ENCODE measurements at places on chromosomes 2 and 18. TPM values are rescaled to one million over a fixed set of nuclear protein-coding genes. Genes with fewer than 3 reads are reported as not detected.
A peak's percentile ranks its signal among the peaks of the same experiment; 100 is the strongest.

The DPYSL5 gene
- polyA plus RNA-seq: not detected

The CCDC68 gene
- polyA plus RNA-seq: not detected

The KIF3C gene
- polyA plus RNA-seq: 1.1 TPM

The RMDN2 gene
- 5.8 TPM for polyA plus RNA-seq

The FZD7 gene
- not detected for polyA plus RNA-seq

DNA sequence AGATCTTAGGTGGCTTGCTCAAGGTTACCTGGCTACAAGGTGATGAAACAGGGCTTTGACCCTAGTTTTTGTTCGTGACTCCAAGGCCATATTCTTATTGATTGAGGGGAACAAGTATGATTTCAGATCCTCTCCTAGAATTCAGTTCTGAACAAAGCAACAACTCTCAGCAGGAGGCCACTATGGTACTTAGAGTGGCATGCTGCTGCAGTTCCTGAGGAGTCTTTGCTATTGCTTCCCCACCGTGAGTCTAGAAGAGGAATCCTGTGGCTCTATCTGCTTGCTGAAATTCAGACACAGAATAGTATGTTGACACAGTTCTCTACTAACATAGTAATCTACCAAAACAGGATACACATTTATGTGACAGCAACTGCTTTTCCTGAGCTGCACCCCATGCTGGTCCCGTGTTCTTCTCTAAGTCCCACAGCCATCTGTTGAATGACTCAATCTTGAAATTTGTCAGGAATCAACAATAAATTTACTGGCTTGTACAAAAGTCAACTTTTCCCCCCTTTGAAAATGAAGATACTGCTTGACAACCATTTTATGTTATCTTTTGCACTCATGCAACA is 4.1 kb downstream of the TGFBRAP1 start:
- no peaks in the 10 kb centered on the region for H3K27me3 ChIP-seq
- no peak for DNase-seq

GRCh38 chr2:198657512-198658121 is 800.1 kb downstream of the SATB2 start:
- no peaks in the 10 kb centered on the region for H3K27me3 ChIP-seq
- H3K4me1 ChIP-seq: no peaks in the 10 kb centered on the region
- no peak overlapping the region for H3K27ac ChIP-seq

- no peaks in the 10 kb centered on the region for H3K36me3 ChIP-seq
- H3K4me1 ChIP-seq: peaks cover 19% of the 10 kb centered on the region
- peak overlapping the region; percentile 84 for H3K4me3 ChIP-seq
Observed at GRCh38 chr2:167294776-167295140, 406.5 kb downstream of the XIRP2 start.

DNA sequence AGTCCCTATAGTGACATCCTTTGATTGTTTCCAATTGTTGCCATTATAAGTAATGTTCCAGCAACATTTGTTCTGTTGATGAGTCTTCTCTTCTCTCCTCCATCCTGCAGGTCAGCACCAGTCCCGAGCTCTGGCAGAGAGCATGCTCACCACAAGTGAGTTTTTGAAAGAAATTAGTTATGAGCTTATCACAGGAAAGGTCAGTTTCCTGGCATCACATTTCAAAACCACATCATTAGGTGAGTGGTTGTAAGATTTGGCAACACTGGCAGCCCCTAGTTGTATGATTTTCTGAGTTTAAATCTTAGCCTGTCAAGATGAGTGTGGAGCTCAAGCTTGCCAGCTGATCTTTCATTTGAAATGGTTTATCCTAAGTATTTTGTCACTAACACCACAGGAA is 149.6 kb downstream of the ESCO1 start:
- no peak overlapping the region for H3K27ac ChIP-seq
- H3K27me3 ChIP-seq: peaks cover 10% of the 10 kb centered on the region
- no peak overlapping the region for H3K4me3 ChIP-seq
- no peak for DNase-seq

DNA sequence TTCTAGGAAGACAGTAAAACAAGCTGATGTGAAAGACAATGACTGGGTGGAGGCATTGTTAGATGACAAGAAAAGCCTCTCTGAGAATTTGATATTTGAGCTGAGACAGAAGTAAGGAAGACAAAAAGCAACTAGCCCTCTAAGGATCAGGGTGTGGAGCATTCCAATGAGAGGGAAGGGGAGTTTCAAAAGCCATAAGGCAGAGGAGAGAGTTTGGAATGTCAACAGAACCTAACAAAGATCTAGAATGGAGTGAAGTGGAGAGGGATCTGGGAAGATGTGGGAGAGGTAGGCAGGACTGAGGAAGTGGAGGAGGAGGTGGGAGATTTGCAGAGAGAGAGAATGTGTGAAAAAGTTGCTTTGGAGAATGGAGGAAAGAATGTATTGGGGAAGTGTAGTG is 17.3 kb upstream of the ASXL2 start:
- H3K36me3 ChIP-seq: no peaks in the 10 kb centered on the region
- no peaks in the 10 kb centered on the region for H3K4me1 ChIP-seq
- no peaks in the 10 kb centered on the region for H3K27me3 ChIP-seq
- H3K4me3 ChIP-seq: no peak overlapping the region

DNA sequence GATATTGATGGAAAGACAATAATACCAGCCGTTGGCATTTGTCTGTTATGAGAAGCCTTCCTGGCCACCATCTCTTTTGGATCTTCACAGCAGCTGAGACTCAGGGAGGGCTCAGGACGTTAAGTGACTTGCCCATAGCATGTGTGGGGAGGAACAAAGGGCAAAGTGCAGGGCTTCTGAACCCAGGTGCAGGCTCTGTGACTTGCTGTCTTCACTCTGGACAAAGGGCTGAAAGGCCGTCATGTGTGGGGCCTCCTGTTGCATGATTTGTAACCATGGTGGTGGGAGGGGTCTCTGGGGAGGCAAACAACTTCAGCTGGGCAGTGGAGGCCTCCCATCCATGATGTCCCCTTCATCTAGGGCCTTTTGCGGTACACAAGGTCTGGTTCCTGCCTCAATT is 65.5 kb upstream of the SIX2 start:
- H3K27me3 ChIP-seq: peaks cover 15% of the 10 kb centered on the region
- H3K4me3 ChIP-seq: no peak overlapping the region

DNA sequence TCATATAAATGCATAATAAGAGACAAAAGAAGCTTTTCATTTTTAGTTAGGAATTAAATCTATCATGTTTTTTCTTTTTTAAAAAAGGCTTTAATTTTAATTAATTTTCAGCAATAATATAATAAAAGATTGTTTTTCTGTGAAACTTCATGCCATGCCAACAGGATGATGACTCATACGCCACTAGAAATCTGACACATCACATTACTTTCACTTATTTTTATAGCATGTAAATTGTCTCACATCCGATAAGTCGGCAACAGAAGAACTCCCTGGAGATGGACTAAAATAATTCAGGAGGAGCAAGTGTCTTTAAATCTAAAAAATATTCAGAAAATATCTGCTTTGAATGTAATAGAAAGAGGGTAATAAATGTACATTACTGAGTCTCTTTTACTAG is 1024.2 kb upstream of the ACVR2A start:
- H3K27ac ChIP-seq: no peak overlapping the region
- no peaks in the 10 kb centered on the region for H3K4me1 ChIP-seq
- no peaks in the 10 kb centered on the region for H3K27me3 ChIP-seq
- DNase-seq: no peak

GRCh38 chr2:167492486-167492885 is 604.2 kb downstream of the XIRP2 start:
- no peak overlapping the region for H3K27ac ChIP-seq
- H3K36me3 ChIP-seq: no peaks in the 10 kb centered on the region
- no peak overlapping the region for H3K4me3 ChIP-seq
- no peaks in the 10 kb centered on the region for H3K4me1 ChIP-seq
- H3K27me3 ChIP-seq: no peaks in the 10 kb centered on the region
- no peak for DNase-seq

- H3K36me3 ChIP-seq: no peaks in the 10 kb centered on the region
- no peak for DNase-seq
- H3K27me3 ChIP-seq: no peaks in the 10 kb centered on the region
- H3K4me1 ChIP-seq: peaks cover 60% of the 10 kb centered on the region
Observed at GRCh38 chr2:12712881-12713280, 3.9 kb upstream of the TRIB2 start.

DNA sequence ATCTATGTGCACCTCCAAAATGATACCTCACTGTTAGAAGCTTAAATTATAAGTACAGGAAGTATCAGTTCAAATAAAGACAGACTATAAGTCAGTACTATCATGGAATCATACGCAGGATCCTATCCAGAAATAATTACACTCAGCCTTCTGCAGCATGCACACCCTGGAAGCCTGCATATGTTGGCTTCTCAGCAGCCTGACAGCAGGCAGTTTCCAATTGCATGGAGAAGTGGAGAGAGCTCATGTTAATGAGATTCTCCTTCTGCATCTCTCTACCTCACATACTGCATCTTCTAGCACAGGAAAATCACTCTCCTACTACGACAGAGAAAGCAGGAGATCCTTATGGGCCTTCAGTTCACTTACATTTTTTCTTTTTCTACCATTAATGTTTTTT is 20.5 kb downstream of the NR4A2 start:
- no peak overlapping the region for H3K27ac ChIP-seq
- no peaks in the 10 kb centered on the region for H3K4me1 ChIP-seq
- peaks cover 54% of the 10 kb centered on the region for H3K27me3 ChIP-seq
- H3K36me3 ChIP-seq: no peaks in the 10 kb centered on the region
- no peak overlapping the region for H3K4me3 ChIP-seq
- no peak for DNase-seq

DNA sequence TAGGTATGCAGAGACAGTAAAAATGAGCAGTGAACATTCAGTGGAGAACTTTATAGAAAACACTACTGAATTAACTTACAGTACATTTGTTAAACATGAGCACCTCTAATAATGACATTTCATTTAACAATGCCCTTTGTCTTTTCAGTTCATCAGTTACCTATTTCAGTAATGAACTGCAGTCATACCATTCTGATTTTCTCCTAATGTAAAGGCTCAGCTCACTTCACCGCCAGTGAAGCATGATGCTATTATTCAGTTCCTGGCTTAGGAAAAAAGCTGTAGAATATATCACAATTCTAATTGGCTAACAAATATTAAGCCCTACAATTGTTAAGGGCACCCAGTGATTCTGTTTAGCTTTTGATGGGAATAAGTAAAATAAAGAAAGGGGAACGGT is 37.1 kb upstream of the CCDC93 start:
- no peak overlapping the region for H3K4me3 ChIP-seq
- H3K4me1 ChIP-seq: no peaks in the 10 kb centered on the region
- H3K36me3 ChIP-seq: no peaks in the 10 kb centered on the region
- H3K27ac ChIP-seq: no peak overlapping the region
- H3K27me3 ChIP-seq: peaks cover 32% of the 10 kb centered on the region

DNA sequence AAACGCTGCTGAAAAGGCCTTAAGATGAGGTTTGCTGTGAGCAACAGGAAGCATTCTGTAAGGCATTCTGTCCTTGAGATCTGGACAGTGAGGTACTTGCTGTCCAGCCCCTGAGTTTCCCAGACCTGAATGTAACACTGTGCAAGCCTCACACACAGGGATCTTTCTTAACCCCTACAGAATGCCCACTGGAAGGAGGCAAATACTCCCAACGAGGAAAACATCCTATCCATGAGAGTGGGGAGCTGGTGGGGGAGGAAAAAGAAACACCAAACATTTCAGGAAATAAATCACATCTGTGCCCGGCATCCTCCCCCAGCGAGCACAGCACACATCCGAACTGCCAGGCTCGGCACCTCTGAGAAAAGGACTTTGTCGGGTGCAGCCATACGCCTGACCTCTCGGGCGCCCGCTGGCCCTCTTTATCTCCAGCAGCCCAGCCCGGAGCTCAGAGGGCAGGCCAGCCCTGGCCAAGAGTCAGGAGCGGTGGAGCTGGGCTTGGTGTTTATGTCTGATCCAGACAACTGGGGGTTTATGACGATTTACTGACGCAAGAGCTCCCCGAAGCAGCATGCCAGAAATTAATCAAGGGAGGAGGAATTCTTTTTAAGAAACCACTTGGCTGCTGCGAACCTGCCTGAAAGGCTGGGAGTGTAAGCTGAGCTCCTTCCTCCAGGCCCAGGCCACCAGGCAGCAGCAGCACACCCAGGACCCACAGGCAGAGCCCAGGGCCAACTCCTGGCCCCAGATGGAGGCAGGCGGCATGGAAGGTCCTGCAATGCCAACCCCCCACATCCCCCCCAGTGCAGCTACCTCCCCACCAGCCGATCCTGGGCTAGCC is 72.2 kb downstream of the HDAC4 start:
- H3K4me3 ChIP-seq: peak overlapping the region; percentile 41
- peaks cover 70% of the 10 kb centered on the region for H3K4me1 ChIP-seq

GRCh38 chr2:47345590-47345924 is 57.4 kb upstream of the MSH2 start:
- peaks cover 11% of the 10 kb centered on the region for H3K4me1 ChIP-seq
- no peaks in the 10 kb centered on the region for H3K36me3 ChIP-seq
- no peak overlapping the region for H3K4me3 ChIP-seq
- H3K27me3 ChIP-seq: peaks cover 18% of the 10 kb centered on the region
- DNase-seq: no peak

DNA sequence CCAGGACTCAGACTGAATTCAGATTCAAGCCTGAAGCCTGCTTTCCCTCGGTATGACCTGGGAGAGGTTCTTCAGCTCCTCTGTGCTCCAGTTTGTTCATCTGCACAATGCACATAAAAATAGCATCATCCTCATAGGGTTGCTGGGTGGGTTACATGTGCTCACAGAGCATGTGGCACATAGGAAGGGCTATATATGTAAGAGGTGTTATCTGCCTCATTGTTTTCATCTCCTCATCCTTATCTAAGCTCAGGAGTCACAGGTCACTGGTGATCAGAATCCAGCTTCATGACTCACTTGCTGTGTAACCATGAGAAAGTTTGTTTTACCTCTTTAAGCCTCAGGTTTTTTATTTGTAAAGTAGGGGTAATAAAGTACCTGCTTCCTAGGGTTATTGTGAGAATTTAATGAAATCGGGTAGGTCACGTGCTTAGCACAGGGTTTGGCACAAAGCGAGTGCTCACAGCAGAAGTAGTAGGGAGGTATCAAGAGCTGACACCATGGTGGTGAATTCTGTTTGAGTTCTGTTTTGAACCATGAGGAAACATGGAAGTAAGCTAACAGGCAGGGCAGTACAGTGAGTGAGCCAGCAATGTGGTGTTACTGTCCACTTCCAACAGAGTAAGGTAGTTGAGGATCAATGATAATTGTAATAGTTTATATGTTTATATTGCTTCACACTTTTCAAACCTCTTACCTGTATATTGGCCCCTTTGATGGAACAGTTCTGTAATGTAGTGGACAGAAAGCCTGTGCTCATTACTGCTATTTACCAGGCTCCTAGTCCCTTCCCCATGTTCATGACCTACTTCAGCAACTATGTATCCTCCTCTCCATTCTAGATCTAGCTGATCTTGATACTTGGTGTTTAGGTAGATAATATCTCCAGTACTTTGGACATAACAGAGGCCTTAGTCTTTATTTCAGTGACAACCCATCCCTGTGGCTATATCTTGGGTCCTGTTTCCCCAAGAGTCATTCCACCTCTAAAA is 141.4 kb upstream of the LTBP1 start:
- no peak overlapping the region for H3K4me3 ChIP-seq
- peaks cover 19% of the 10 kb centered on the region for H3K36me3 ChIP-seq
- DNase-seq: no peak
- no peaks in the 10 kb centered on the region for H3K27me3 ChIP-seq
- no peaks in the 10 kb centered on the region for H3K4me1 ChIP-seq

- H3K4me1 ChIP-seq: peaks cover 11% of the 10 kb centered on the region
- H3K4me3 ChIP-seq: peak overlapping the region; percentile 14
- no peaks in the 10 kb centered on the region for H3K36me3 ChIP-seq
- no peaks in the 10 kb centered on the region for H3K27me3 ChIP-seq
Observed at GRCh38 chr18:23049698-23050373, 85.4 kb upstream of the CABLES1 start.
